ENCODE measurements at places on chromosomes 2 and 18.

GRCh38 chr18:67961701-67962440 lies 445.4 kb upstream of the DSEL start:
- DNase-seq, result no peak

GRCh38 chr2:44822174-44822573 lies 119.3 kb upstream of the SIX3 start:
- no peak for DNase-seq

DNA sequence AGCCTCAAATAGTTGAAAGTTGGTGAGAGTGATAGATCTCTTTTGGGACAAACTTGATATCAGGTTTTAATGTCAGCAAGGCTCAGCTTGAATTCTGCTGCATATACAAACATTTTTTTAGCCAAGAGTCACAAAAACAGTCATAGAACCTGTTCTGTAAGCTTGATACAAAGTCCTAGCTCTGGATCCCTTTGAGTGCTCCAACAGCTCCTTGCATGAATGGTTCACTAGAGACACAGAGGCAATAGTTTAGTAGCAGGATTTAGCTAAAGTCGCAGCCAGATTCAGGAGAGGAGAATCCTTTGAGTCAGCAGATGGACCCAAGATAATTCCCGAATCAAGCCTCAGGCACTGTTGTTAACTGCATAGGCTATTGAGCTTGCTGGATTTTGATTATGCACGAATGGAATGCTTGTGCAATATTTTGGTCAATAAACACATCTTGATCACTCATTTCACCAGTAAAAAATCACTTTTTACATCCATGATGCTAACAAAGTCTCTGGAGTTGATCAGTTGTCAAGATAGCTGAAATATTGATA lies 148.6 kb downstream of the KLHL14 start:
- no peak for DNase-seq

DNA sequence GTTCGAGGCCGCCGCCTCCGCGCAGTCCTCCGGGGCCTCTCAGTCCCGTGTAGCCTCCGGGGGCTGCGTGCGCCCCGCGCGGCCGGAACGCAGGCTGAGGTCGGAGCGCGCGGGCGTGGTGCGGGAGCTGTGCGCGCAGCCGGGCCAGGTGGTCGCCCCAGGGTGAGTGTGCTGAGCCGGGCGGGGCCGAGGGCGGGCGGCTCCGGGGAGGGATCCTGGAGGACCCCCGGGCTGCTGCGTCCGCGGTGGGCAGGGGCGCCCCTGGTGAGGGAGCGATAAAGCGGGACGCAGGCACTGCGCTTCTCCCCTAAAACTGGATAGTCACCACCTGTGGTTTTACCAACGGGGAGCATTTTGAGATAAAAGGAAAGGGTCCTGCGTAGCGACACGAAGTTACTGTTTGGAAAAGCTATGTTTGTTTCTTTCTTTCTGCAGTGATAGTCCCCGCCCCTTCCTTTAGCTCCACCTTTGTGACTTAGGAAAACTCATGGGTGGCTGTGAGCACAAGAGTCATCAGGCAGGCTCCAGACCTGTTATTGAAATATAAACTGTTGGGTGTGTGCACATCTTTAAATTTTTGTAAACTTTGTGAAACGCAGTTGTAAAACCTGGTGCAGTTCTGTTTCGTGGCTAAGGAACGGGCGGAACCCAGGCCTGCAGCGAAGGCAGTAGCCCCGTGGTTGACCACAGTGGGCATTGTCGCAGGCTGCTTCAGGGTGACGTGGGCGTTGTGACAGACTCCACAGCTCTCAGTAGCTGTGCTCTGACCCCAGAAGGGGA lies 687 bp downstream of the CTDP1 start:
- no peak for DNase-seq

GRCh38 chr2:33632831-33633230 lies 33.7 kb upstream of the FAM98A start:
- DNase-seq, result no peak

DNA sequence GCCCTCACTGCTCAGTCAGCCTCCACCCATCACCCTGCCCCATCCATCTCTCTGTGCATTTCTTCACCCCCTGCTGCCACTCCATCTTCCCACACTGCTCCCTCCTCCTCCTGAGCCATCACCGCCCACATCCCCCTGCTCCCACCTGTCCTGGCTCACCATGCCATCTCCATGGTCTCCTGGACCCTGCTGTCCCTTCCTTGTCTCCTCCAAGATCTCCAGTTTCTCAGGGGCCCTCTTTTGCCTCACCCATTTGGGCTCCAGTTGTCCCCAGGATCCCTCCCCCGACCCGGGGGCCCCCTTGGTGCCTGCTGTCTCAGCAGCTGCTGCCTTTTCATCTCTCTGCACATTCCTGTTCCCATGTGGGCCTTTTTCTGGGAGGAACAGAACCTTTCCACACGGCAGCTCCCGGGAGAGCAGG lies 10.6 kb downstream of the SPEG start:
- DNase-seq, result no peak

DNA sequence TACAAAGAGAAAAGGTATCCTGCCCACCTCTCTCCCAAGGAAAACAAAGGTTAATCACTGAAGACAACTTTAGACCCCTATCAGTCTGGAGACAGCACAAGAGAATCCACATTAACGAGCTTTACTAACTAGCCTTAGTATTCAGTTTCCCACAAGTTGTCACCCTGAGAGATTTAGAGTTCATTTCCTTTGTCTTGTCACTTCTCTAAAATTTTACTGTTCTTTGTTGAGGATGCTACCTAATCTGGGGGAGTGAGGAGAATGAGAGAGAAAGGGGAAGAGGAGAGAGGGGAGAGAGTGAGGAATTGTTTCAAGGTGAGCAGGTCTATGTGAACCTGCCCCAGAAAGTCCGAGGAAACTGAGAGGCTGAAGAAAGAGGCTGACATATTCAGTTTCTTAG lies 28.4 kb downstream of the C2orf76 start:
- DNase-seq, result no peak

DNA sequence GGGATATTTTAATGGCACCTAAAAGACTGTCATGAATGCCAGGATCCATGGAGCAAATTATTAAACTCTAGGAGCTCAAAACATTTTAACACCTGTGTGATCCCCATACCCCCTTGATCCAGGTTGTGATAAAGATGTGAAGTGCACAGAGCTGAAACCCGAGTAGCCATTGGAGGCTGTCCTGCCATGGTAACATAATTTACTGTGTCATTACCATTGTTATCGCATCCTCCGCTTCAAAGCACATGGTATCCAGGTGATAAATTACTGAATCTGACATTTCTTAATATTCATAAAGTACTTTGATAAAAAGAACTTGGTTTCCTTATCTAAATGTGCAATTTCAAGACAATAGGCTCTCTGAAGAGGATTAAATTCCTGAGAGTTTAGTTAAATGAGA lies 109.3 kb downstream of the CHST9 start:
- no peak for DNase-seq

DNA sequence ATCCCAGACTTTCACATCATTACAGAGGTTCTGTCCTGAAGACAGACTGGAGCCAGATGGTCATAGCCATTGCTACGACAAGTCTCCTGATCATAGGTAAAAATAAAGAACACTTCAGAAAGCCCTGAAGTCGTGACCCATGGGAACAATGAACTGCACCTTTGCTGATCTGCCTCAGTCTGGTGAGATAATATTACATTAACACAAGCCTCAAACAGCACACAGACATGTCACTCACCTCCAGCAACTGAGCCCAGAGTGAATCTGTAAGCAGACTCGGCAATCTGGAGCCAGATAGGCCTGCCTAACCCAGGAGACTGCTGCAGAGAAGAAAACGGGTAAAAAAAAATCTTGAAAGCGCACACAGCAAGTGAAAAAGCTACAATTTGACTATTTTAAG lies 79.2 kb downstream of the SLC25A12 start:
- DNase-seq, result no peak

DNA sequence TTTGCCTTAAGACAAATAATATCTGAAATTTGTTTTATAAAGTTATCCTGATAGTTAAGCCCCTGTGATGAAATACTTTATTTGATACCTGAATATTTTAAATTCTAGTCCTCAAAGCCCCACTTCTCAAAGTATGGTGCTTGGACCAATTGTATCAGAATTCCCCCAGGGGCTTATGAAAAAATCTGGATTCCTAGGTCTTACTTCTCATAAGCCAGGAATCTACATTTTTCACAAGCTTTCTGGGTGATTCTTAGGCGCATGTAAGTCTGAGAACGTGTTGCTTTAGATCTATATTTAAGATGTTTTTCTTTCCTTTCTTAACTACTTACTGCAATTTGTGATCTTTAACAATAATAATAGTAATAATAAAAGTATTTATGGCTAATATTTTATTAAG lies 53.1 kb downstream of the MYO1B start:
- DNase-seq, result no peak

- DNase-seq, result no peak
Observed at GRCh38 chr18:8849696-8850095, 144.3 kb downstream of the MTCL1 start.

- no peak for DNase-seq
Observed at GRCh38 chr2:64210816-64211215, 66.6 kb upstream of the PELI1 start.

- DNase-seq, result no peak
Observed at GRCh38 chr2:164793529-164793928, 48.1 kb downstream of the COBLL1 start.

GRCh38 chr2:102342888-102343287 lies 12.7 kb upstream of the IL18R1 start:
- no peak for DNase-seq

- DNase-seq, result no peak
Observed at GRCh38 chr18:57220480-57220879, 73.6 kb downstream of the BOD1L2 start.

DNA sequence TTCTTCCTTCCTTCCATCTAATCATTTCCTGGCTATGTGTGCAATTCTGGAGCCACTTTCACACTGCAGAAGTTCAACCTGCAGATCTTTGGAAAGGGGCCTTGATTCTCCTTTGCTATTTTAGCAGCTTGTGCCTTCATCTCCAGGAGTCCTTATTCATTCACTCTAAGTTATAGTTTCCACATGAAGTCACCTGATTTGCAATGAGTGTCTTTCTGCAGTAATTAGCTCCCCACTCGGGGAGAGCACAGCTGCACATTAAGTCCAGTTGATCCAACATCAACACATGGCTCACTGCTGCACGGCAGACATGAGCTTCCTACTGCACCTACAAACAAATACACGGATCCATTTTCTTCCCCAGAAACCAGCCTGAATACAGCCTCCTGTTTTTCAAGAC lies 323.1 kb upstream of the TNP1 start:
- no peak for DNase-seq

DNA sequence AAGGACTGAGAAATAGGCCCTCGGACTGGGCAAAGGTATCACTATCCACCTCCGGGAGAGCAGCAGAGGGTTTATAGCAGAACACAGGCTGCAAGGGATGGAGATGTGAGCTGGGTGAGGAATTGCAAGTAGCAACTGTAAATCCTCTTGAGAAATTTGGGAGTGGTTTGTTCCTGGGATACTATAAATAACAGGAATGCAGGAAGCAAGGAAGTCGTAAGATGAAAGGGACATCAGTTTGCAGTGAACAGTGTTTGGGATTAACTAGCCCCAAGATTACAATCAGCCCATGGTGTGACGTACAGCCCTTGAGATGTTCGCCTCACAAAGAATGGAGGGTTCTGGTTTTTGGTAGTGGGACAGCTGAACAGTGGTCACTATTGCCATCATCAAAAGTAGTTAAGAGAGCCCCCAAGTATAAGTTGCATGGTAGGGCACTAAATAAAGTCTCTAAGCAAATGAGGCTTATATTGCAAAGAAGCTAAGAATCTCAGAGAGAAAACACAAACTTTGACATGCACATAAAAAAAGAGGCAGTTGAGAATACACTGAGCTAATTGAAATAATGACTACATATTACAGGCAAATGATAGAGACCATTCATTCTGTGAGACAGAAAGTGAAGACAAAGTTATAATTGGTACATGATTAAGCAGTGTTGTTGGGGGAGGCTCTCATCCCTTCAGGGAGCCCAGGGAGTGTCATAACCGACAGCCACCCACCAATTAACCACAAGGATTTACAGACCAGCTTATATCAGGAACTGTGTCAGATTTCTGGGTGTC lies 362.5 kb upstream of the ACVR2A start:
- DNase-seq, result no peak

GRCh38 chr18:3819961-3820360 lies 370.0 kb downstream of the TGIF1 start:
- DNase-seq, result no peak

DNA sequence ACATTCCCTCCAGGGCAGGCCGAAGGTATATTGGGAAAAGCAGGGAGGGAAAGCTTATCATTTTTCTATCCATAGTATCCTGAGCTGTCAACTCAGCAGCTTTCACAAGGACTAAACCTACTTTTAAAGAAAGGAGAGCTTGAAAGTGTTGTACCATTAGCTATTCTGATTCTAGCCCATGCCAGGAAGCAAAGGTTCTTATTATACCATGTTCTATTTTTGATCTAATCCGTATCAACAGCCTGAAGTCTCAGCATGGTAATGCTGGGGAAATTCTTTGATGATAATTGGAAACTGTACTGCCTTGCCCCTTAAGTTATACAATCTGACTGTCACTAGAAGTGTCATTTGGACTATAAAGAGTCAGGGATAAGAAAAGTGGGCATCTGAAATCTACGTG lies 193.3 kb downstream of the IKZF2 start:
- DNase-seq, result no peak

- no peak for DNase-seq
Observed at GRCh38 chr2:227578642-227579041, 20.1 kb upstream of the SCYGR2 start.

- no peak for DNase-seq
Observed at GRCh38 chr2:162126111-162126519, 25.9 kb downstream of the GCG start.

GRCh38 chr2:41194230-41194629 lies 742.3 kb upstream of the SLC8A1 start:
- no peak for DNase-seq

DNA sequence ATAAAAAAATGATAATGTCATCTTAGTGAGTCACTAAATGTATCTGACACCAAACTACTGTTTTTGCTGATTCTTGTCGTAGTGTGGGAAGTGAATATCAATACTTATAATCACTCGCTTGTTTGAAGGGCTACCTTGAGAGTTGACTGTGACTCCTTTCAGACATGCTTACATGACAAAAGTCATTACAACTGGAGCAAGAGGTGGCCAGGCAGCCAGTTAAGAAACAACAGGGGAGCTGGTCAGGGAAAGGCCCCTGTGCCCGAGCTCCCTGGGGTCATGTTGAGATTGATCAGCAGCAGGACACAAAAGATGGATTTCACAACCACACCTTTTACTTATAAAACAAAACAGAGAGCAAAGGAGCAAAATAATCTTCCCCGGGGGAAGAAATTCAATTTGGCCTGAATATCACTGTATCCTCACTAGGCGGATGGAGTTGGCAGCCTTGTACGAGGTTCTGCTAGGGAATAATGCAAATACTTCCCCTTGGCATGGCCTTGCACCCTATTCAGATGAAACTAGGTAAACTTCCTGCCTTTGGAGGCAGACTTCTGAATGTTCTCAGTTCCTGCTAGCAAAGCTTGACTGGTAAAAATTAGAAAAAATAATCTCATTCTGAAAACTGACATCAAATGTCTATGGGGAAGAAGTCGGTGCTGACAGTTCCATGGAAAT lies 101.2 kb downstream of the DYNC1I2 start:
- DNase-seq, result no peak

- no peak for DNase-seq
Observed at GRCh38 chr18:2916184-2916583, 69.4 kb downstream of the EMILIN2 start.

- DNase-seq, result no peak
Observed at GRCh38 chr2:200263279-200263678, 43.2 kb upstream of the SPATS2L start.
